SK-N-SH (cell line): ENCODE measurements at places on chromosomes 1 and 21. TPM values are rescaled to one million over a fixed set of nuclear protein-coding genes. Genes with fewer than 3 reads are reported as not detected.

The CNKSR1 gene
- 0.49 and 0.58 TPM in 2 replicates for polyA plus RNA-seq

The SIK1 gene
- 3.8 and 6.6 TPM in 2 replicates for polyA plus RNA-seq

The PIK3C2B gene
- polyA plus RNA-seq = 6.5 and 6.6 TPM in 2 replicates

The LHX8 gene
- 0.19 and 0.30 TPM in 2 replicates for polyA plus RNA-seq

The MYBPHL gene
- 0.07 TPM in 1 of 2 replicates, not detected in the other for polyA plus RNA-seq

The ETNK2 gene
- 16.1 and 20.1 TPM in 2 replicates for polyA plus RNA-seq

The GPR161 gene
- polyA plus RNA-seq = 19.2 and 20.1 TPM in 2 replicates

GRCh38 chr1:214427871-214428277 lies 123.5 kb downstream of the PTPN14 start:
- H3K4me3 ChIP-seq = no peak overlapping the region
- no peaks in the 10 kb centered on the region for H3K27me3 ChIP-seq
- peak overlapping the region; percentile 90 for H3K27ac ChIP-seq
- DNase-seq = no peak

GRCh38 chr21:17390569-17390968 lies 122.3 kb upstream of the CXADR start:
- H3K36me3 ChIP-seq = no peaks in the 10 kb centered on the region
- no peak for DNase-seq
- H3K4me3 ChIP-seq = no peak overlapping the region
- H3K4me1 ChIP-seq = no peaks in the 10 kb centered on the region
- H3K27me3 ChIP-seq = no peaks in the 10 kb centered on the region; the same call in 1 of the 2 replicates

DNA sequence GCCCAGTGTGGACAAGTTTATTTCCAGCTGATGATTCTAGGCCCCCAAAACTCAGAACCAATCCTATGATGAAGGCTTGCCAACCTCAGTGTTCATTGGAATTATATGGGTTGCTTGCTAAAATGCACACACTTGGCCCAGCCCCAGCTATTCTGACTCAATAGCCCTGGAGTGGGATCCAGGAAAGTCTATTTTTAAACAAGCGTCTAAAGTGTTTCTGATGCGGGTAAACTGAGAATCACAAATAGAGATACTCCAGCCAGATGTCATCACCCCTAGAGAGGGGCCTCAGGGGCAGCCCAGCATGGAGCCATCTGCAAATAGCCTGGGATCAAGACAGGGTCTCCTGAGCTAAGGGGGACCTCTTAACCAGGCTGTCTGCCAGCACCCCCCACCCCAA lies 46.0 kb downstream of the PKP1 start:
- DNase-seq = no peak
- no peaks in the 10 kb centered on the region for H3K27me3 ChIP-seq
- H3K4me1 ChIP-seq = peaks cover 5% of the 10 kb centered on the region; the same call in 1 of the 2 replicates
- no peak overlapping the region for H3K27ac ChIP-seq
- no peaks in the 10 kb centered on the region for H3K36me3 ChIP-seq

- H3K27me3 ChIP-seq = no peaks in the 10 kb centered on the region
- no peak overlapping the region for H3K4me3 ChIP-seq
- no peak overlapping the region for H3K27ac ChIP-seq
- H3K4me1 ChIP-seq = peaks cover 4% of the 10 kb centered on the region; the same call in 1 of the 2 replicates
Measured at GRCh38 chr1:115593365-115594259, 48.2 kb upstream of the VANGL1 start.

DNA sequence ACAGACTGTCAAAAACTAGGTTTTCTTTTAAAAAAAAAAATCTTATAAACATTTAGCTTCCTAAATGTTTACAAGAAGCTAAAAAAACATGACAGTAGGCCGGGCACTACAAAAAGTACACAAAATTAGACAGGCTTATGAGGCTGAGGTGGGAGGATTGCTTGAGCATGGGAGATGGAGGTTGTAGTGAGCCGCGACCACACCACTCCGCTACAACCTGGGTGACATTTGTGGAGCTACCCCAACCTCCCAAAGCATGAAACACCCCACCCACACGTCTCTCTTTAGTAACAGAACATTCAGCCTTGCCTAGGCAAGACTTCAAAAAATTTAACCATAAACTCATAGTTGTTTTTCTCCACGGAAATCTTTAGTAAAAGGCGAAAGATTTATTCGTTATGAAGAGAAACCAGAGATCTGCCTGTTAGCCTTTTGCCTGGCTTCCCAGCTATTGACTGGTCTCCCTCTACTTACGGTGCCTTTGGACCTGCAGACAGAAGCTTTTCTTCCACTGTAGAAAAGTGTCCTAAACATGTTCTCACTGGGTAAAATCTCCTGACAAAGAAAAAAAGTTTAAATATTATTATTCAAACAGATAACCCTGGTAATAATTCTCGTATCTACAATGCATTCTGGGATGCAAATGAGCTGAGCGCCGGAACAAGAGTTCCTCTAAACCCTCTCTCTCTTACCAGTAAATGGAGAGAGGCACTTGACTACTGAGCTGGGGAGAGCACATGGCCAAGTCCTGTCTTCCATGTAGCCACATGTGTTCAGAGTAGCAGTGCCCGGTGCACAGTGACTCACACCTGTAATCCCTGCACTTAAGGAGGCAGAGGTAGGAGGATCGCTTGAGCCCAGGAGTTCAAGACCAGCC lies 9.2 kb downstream of the RNU5D-1 start:
- H3K4me1 ChIP-seq = no peaks in the 10 kb centered on the region
- H3K27me3 ChIP-seq = no peaks in the 10 kb centered on the region
- peak overlapping the region; percentile 12; the same call in 1 of the 2 replicates for H3K27ac ChIP-seq
- DNase-seq = peak; percentile 43
- H3K36me3 ChIP-seq = no peaks in the 10 kb centered on the region
- no peak overlapping the region; the same call in 1 of the 2 replicates for H3K4me3 ChIP-seq

GRCh38 chr1:178311164-178311563 lies 185.6 kb downstream of the CLEC20A start:
- H3K27me3 ChIP-seq = no peaks in the 10 kb centered on the region
- no peak overlapping the region for H3K27ac ChIP-seq
- H3K36me3 ChIP-seq = no peaks in the 10 kb centered on the region
- H3K4me1 ChIP-seq = no peaks in the 10 kb centered on the region
- no peak overlapping the region for H3K4me3 ChIP-seq
- no peak for DNase-seq

- peaks cover 29% of the 10 kb centered on the region; the same call in 1 of the 2 replicates for H3K4me1 ChIP-seq
- DNase-seq = no peak
- no peak overlapping the region for H3K4me3 ChIP-seq
Measured at GRCh38 chr1:109801791-109802135, 38.0 kb upstream of the EPS8L3 start.

DNA sequence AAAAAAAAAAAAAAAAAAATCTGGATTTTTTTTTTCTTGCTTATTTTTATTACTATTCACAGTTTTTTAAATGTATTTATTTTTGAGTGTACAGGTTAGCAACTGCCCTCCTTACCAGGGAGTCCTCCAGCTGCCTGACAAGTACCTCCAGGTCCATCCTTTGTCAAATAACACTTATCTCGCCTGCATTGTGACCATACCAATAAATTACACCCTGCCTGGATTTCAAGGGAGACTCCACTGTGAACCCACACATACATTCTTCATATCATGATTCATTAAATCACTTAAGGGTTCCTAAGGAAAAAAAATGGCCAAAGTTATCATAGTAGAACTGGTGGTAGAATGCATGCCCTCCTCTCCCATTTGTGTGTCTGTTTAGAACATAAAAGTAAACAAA lies 38.4 kb downstream of the EEIG2 start:
- H3K36me3 ChIP-seq = no peaks in the 10 kb centered on the region
- H3K4me1 ChIP-seq = peaks cover 13% of the 10 kb centered on the region; the same call in 1 of the 2 replicates
- H3K27me3 ChIP-seq = no peaks in the 10 kb centered on the region
- no peak for DNase-seq

DNA sequence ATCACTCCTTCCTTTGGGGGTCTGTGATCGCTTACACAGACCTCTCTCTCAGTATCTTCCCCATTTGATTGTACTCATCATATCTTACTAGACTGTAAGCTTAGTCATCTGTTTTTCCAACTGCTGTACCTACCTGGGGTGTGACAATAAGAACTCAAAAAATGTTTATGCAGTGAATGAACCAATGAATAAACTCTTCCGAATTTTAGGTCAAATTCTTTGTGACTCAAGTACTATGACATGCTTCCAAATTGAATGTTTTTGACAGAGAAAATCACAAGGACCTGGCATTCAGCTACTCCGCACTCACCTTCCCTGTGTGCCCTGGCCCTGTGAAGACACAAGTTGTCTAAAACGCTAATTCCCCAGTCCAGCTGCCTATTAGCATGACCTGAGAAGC lies 42.1 kb downstream of the TMCO4 start:
- no peaks in the 10 kb centered on the region for H3K36me3 ChIP-seq
- H3K4me3 ChIP-seq = no peak overlapping the region
- H3K27me3 ChIP-seq = no peaks in the 10 kb centered on the region
- no peak overlapping the region for H3K27ac ChIP-seq

DNA sequence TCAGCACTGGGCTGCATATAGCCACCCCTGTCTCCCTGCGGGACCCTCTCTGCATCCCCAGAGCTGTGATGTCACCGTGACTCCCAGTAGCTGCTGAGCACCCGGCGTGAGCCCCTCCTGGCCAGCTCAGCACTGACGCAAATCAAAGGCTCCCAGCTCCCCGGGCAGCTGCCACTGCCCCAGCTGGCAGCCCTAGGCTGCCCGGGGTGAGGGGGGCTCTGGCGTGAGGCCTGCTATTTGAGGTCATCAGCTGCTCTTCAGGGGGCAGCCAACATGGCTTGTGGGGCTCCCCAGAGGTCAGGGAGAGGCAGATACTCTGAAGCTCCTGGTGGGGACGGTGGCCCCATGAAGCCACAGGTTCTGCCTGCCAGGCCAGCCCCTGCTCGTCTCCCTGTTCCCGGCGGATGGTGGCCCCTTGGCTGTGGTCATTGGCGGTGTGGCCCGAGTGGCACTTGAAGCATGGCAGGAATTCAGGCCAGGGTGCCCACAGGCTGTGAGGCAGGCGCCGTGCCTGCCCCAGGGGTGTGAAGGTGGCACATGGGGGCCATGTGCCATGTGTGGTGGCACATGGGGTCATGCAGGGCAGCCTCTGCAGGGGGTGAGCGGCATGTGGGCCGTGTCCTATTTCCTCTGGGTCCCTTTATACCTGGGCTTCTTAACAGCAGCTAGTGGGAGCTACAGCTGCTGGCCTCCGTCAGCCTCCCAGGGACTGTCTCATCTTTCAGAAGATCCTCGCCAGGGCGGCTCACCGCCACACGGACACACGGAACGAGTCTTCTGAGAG lies 85.4 kb downstream of the SIK1 start:
- no peak for DNase-seq
- H3K4me3 ChIP-seq = no peak overlapping the region
- no peaks in the 10 kb centered on the region for H3K4me1 ChIP-seq
- no peak overlapping the region for H3K27ac ChIP-seq

DNA sequence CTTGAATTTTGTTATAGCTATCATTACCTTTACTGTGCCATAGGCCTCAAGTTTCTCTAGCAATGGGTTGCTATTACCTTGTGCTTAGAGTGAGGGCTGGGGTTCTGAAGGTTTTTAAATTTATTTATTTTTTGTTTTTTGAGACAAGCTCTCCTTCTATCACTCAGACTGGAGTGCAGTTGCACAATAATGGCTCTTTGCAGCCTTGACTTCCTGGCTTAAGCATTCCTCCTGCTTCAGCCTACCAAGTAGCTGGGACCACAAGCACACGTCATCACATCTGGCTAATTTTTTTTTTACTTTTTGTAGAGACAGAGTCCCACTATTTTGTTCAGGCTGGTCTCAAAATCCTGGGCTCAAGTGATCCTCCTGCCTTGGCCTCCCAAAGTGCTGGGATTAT lies 41.5 kb downstream of the SNX27 start:
- no peak overlapping the region for H3K27ac ChIP-seq
- no peak overlapping the region for H3K4me3 ChIP-seq
- peaks cover 5% of the 10 kb centered on the region for H3K36me3 ChIP-seq
- DNase-seq = no peak
- H3K4me1 ChIP-seq = no peaks in the 10 kb centered on the region

DNA sequence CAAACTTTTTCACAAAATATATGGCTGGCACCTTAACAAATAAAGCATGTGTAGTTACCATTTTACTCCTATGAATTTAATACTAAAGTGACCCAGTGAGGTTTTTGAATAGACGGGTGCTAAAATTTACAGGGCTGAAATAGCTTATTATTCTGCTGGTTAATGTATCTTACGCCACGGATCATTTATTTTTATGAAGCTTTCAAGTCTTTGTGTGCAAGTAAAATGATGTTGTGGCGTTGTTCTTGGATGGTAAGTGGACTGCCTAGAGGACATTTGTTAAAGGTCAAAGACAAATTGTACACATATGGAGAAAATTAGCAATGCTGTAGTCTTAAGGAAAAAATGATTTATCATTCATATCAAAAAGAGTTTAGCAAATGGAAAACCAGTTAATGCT lies 22.8 kb downstream of the INSL5 start:
- no peak for DNase-seq
- no peak overlapping the region for H3K4me3 ChIP-seq
- H3K27ac ChIP-seq = no peak overlapping the region
- H3K27me3 ChIP-seq = no peaks in the 10 kb centered on the region

- H3K27me3 ChIP-seq = no peaks in the 10 kb centered on the region
- H3K4me1 ChIP-seq = peaks cover 71% of the 10 kb centered on the region
- peak; percentile 92 for DNase-seq
- peak overlapping the region; percentile 97 for H3K27ac ChIP-seq
Measured at GRCh38 chr1:109632671-109633346, 13.2 kb downstream of the AMPD2 start.
